CD8-positive, alpha-beta T cell (primary cell): ENCODE measurements at places on chromosomes 11 and 22.

GRCh38 chr11:99781074-99781473, 760.3 kb downstream of the CNTN5 start:
- no peak for DNase-seq

DNA sequence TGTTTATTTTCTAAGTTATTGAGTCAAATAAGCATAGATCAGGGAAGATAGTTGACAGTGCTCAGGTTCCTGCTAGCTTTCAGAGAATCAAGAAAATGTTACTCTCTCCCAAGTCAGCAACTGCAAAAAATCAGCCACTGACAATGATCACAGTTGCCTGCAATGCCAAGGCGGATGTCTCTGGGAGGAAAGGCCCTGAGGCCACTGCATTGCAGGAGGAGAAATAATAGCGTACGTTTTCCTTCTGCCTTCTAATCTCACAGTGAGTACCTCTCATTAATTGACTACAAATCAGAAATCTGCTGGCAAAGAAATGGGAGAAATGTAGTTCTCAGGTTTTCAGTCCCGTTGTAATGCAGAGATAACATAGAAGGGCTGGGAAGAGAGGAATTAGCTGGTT, 54.0 kb upstream of the SPON1 start:
- no peak for DNase-seq

DNA sequence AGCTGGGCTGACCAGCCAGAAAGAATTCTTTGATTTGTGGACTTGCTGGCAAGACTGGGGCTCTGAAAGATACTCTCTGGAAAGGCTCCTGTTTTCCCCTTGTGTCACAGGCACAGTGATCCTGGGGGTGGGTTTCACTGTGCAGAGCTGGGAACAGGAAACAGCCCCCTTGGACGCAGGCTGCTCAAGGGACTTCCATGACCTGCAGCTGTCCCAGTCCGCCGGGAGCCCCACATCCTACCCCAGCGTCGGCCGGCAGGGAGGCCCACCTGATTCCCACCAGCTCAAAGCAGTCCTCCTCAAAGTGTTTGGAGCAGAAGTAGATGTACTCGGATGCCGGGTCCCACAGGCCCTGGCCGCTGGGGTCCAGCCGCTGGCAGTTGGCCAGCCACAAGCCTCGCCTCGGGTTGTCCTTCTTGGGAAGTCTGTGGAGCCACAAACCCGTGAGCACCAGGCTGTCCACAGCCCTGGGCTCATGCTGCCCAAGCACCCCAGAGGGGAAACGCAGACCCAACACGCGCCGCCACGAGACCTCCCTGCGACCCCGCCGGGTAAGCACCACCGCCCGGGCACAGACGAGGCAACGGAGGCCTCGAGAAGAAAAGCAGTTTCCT, 824 bp downstream of the THAP7 start:
- DNase-seq = no peak

DNA sequence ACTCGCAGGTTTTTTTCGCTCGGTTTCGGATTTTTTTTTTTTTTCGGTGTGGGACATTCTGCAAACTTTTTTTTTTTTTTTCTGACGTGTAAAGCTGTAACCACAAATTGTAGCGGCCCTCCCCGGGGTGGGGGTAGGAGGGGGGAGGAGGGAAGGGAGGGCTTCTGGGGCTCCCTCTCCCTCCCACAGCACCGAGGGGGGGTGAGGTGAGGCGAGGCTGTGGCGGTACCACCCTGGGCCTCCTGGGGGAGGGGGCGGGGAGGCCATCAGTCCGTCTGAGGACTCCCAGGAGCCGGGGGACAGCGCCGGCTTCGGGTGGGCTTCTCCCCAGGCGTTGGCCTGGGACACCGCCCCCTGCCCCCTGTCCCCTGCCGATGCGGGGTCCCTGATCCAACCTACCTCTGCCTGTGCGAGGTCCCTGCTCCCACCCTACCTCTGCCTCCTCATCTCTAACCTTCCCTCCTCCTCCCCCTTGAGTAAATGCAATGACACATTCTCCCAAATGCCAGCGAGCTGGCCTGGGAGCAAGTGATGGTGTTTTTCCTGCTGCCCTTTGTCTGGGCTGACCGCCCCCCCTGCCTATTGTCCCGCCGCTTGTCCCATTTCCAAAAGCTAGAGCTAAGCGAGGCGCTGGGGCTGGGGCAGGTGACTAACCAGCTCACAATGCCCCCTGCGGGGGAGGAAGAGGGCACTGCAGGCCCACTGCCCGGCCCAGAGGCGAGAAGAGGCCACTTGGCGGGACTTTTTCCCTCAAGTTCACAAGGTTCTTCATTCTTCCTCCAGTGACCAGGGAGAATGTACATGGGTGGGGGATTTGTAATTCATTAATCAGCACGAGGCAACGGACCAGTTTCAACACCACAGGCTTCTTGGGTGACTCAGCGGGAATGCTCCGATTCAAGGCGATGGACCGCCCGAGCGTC, 511 bp upstream of the CLCF1 start:
- peak; percentile 94 for DNase-seq

DNA sequence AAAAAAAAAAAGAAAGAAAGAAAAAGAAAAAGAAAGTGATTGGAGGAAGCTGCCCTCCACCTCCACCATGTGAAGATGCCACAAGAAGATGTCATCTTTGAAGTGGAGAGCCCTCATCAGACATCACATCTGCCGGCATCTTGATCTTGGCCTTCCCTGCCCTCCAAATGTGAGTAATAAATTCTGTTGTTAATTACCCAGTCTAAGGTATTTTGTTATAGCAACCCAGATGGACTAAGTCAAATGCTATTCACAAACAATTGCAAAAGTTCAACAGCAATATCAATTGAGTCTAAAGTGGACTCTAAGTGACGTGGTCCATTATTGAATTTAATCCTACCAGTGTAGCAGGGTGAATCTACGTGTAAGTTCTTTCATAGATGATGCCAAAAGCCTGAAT, 55.9 kb upstream of the NUP160 start:
- no peak for DNase-seq
